Natural killer cell treated with Interleukin-12 subunit alpha and Interleukin-12 subunit beta and Interleukin-15 and Interleukin-18, amount 100 ng/mL, for 72 hours (primary cell): ENCODE measurements at places on chromosomes 11 and 22.

- DNase-seq, result no peak
Observed at GRCh38 chr22:24707470-24707801, 67.1 kb downstream of the PIWIL3 start.

DNA sequence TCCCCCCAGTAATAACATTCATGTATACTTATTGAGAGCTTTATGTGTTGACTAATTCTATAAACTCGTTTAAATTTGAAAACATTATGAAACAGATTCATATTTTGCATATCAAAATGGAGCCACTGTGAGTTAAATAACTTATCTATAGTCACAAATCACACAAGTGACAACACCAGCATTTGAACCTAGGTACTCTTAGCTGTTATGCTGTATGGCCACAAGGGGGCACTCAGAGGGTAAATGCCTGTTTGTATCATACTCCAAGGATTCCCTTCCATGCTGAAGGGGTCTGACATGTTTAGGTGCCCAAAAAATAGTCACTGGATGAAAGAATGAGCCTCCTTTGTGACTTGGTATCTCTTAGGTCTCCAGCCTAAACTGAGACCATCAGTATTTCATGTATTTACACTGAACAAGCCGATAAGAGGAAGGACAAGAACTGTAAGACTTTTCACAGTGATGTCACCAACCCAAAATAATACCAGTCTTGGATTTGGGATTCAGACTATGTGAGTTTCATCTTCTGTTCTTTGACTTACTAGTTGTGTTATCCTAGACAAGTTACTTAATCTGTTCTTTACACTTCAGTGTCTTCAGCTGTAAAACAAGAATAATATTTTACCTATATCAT, 12.2 kb upstream of the OR52D1 start:
- DNase-seq, result no peak

DNA sequence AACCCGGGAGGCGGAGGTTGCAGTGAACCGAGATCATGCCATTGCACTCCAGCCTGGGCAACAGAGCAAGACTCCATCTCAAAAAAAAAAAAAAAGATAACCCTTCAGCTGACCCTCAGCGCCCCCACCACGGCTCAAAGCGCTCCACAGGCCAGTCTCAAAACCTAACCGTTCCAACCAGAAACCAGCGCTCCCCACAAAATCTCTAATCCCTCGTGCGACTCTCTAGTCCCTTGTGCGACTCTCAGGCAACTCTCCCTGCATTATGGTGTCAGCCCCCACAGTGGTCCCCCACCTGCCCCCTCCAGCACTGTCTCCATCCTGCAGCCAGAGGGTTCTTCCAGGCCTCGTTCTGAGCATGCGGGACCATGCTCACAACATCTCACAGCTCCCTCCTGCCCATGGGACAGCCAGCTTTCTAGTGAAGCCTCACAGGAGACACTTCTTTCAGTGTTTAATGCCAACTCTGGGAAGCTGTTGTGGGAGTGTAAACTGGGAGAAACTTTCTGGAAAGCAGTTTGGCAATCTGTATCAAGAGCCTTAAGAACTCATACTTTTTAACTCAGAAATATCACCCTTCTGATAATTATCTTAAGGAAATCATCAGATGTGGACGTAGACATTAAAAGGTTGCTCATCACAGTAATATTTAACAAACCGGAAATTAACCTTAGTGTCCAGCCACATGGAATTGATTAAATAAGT, 4.2 kb upstream of the RASGRP2 start:
- DNase-seq, result no peak

DNA sequence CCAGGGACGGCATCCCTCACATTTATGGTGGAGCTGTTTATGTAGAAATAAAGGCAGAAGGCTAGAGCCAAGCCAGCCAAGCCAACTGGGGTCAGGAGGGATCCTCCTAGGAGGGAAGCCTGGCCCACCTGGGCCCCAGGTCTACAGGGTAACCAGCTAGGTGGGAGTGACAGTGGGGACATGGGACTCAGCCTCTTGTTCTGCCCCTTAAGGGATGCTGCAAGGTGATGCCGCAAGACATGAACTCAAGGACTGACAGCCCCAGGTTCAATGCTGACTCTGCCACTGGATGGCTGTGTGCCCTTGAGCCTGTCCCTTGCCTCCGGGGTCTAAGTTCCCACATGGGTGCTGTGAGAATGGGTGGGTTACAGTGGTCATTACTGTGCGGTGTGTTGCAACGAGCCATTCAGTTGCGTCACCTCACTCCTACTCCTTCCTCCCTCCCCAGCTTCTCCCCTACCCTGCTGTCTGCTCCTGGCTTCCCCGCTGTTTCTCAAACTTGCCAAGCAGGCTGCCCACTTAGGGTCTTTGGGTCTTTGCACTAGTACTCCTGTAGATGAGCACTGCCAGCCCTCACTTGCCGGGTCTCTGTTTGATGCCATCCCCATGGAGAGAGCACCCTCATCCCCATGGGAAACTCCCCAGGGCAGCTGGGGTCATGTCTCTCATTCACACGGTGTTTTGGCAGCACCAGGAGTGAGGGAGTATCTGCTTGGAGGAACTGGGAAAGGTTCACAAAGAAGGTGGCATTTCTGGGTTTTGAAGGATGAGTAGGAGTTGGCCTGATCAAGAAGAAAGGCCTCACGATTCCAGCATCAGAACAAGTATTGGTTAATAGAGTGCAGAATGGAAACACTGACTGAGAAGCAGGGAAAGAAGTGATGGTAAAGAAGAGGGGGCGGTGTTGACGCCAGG, 43.0 kb upstream of the RTL6 start:
- DNase-seq, result no peak

- DNase-seq, result no peak
Observed at GRCh38 chr11:44813401-44813800, 86.6 kb downstream of the TSPAN18 start.

DNA sequence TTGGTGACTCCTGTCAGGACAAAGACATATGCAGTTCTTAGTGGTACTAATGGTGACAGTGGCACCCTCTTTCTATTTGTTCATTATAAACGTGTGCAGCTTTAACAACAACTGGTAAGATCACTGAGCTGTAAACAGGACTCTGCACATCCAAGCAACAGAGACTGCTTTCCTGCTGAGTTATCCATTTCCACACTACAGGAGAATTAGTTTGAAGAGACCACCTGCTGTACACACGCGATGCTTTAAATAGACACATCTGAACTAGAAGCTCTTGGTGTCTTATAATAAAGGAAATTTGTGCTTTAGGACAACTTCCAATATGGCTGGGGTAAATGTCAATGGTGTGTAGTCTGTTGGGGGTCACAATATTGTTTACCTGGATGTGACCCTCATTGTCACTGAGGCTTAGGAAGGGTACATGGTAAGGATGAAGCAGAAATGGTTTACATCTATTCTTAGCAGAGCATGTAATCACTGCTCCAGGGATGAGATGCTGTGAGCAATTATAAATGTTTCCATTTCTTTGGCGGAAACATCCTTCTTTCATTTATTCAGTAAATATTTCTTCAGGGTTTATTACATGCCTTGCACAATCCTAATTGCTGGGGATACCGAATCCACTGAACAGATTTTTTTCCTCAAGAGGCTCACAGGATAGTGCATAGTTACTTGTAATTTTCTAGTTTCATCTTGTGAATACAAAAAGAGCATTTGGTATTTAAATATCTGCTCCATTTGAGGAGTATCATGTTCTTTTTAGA, 354.0 kb upstream of the CCDC90B start:
- no peak for DNase-seq

GRCh38 chr11:123694551-123694950, 40.1 kb upstream of the SCN3B start:
- DNase-seq, result no peak

- DNase-seq, result no peak
Observed at GRCh38 chr11:47067401-47067800, 109.3 kb downstream of the ARFGAP2 start.

DNA sequence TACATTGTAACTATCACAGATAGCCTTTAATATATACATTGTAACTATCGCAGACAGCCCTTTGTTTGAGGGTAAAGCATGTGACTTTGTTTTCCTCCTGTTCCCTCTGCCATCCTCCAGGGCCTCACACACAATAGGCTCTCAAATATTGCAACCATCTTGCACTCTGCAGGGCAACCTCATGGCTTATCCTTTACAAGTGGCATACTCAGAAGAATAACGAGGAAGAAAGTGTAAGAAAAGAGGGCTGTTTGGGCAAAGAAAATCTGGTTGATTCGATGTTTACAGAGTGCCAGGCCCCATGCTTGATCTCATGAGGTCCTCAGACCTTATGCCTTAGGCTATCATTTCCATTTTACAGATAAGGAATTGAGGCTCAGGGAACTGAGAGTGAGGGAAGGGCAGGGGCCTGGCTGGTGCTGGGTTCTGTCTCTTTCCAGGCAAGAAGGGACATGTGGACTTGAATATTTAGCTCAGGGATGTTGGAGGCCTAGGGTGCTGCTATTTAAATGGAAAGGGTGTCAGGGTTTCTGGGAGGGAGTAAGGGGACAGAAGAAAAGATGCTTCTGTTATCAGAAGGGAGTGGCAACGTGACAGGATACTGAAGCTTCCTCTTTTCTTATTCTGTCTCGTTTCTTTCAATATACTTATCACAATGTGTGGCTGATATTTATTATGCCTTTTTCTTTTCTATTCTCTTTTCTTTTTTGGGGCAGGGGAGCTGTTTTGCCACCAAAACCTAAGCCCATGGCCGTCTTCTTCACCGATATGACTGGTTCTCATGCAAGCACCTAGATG, 1.1 kb upstream of the SAMM50 start:
- DNase-seq, result no peak

DNA sequence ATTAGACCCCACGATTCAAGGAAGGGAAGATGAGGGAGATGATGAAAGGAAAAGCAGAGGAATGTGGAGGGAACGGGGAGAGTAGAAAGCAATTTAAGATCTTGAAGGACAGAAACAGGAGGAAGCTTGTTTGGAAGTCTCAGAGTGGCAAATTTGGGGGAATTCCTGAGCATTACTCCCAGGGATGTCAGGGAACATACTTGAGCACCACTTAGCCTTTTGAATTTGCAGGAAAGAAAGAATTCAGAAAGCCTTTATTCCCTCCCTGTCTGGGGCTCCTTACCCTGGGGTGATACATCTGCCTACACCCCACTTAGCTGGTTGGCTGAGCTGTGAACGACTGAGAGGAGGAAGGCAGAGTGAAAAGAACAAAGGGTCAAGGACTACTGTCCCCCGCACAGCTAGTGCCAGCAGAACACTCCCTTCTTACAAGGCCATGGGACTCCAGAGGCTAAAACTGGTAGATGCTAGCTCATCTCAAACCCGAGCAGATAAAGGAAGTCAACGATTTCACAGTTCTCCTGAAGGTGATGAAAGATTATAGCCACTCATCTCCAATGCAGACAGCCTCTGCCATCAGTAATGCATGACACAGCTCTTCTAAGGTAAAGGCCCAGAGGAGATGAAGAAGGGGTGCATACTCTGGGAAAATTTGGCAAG, 84.0 kb upstream of the AKIP1 start:
- DNase-seq, result no peak

GRCh38 chr11:534396-535209, 773 bp downstream of the HRAS start:
- no peak for DNase-seq
